ENCODE measurements at places on chromosomes 16 and 17.

GRCh38 chr17:31880311-31880710 is 21.2 kb downstream of the UTP6 start:
- no peak for DNase-seq

DNA sequence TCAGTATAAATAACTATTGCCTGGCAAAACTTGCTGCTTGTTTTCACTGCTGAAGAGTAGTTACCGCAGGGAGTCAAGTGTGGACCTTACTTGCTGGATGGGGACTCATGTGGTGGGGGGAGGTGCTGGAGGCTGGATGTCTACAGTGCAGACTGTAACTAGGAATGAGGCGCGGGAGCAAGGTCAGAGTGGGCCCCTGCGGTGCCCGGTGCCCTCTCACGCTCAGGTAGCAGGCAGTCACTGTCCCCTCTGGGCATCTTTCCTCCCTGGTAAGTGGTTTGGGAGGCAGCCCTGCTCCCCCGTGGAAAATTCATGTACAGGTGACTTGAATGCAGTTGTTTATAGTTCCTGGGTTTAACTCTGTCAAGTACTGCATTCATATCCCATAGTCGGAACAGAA is 4.6 kb downstream of the EMC8 start:
- DNase-seq = no peak

DNA sequence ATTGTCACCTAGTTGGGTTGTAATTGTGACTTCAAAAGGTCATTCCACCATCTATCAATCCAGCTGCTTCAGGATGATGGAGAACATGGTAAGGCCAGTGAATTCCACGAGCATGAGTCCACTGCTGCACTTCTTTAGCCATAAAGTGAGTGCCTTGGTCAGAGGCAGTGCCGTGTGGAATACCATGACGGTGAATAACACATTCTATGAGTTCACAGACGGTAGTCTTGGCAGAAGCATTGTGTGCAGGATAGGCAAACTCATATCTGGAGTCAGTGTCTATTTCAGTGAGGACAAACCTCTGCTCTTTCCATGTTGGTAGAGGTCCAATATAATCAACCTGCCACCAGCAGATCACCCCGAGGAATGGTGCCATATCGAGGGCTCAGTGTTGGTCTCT is 650.9 kb downstream of the KCNJ2 start:
- no peak for DNase-seq

- no peak for DNase-seq
Measured at GRCh38 chr17:33438578-33438977, 145.5 kb upstream of the ASIC2 start.

- no peak for DNase-seq
Measured at GRCh38 chr17:46120537-46120936, 72.7 kb downstream of the KANSL1 start.

GRCh38 chr17:77045441-77046041 is 95.2 kb upstream of the SEC14L1 start:
- DNase-seq = no peak

GRCh38 chr17:39927101-39927928 is at the start of the genes LRRC3C and ORMDL3:
Gene LRRC3C, plus strand, starts transcription at chr17:39927732. Its CDS starts 13,792 bp downstream, at chr17:39941524.
Gene ORMDL3, minus strand, starts transcription at chr17:39927601. Its CDS starts 3,398 bp downstream, at chr17:39924203.
- peak; percentile 75 for DNase-seq
